Memory B cell (primary cell): ENCODE measurements at places on chromosomes 5 and 9.

GRCh38 chr9:101636247-101636646 lies 41.5 kb upstream of the PPP3R2 start:
- no peak for DNase-seq

- DNase-seq = no peak
Measured at GRCh38 chr5:118441956-118442355, 546.4 kb downstream of the DTWD2 start.

GRCh38 chr5:171023508-171023907 lies 161.7 kb downstream of the RANBP17 start:
- no peak for DNase-seq

GRCh38 chr5:17374973-17375742 lies 122.9 kb upstream of the TAF11L2 start:
- no peak for DNase-seq
